ENCODE measurements at places on chromosomes 4 and X. TPM values are rescaled to one million over a fixed set of nuclear protein-coding genes. Genes with fewer than 3 reads are reported as not detected.

Gene GPAT3
- total RNA-seq = 24.5 TPM

Gene UGT2A3
- not detected for total RNA-seq

Gene CMC4
- 23.6 TPM for total RNA-seq

Gene XKRX
- 0.10 TPM for total RNA-seq

Gene SHOX
- total RNA-seq = not detected

Gene CPZ
- total RNA-seq = 4.0 TPM

Gene USP51
- 0.49 TPM for total RNA-seq

Gene ADH1C
- 0.48 TPM for total RNA-seq

Gene STARD8
- 11.6 TPM for total RNA-seq

Gene DCLK2
- 4.1 TPM for total RNA-seq

Gene FABP2
- total RNA-seq = not detected

Gene IQSEC2
- total RNA-seq = 28.4 TPM

Gene OCRL
- 8.5 TPM for total RNA-seq

Gene YY2
- 1.4 TPM for total RNA-seq

Gene NONO
- total RNA-seq = 489 TPM

Gene BST1
- total RNA-seq = 21.2 TPM

Gene NDUFA1
- total RNA-seq = 71.4 TPM

Gene SMPX
- not detected for total RNA-seq

Gene RBM47
- 8.5 TPM for total RNA-seq

Gene ARHGAP36
- not detected for total RNA-seq

Gene FGFRL1
- 3.1 TPM for total RNA-seq

Gene ITGB1BP2
- 0.96 TPM for total RNA-seq

Gene ZNF711
- 0.12 TPM for total RNA-seq

Gene NUP54
- 71.5 TPM for total RNA-seq

Gene PDLIM3
- total RNA-seq = 13.6 TPM

Gene NXF2
- not detected for total RNA-seq

Gene MAGEC2
- total RNA-seq = 184 TPM

Data from RPMI7951 (cell line).